ENCODE measurements at places on chromosomes 6 and 20. TPM values are rescaled to one million over a fixed set of nuclear protein-coding genes. Genes with fewer than 3 reads are reported as not detected.

Gene TUBB2B
- total RNA-seq = 67.2 TPM

Gene BNIP5
- not detected for total RNA-seq

Gene RAET1L
- total RNA-seq = not detected

Gene HCRTR2
- not detected for total RNA-seq

Gene BPIFB3
- total RNA-seq = not detected

Gene MANEA
- 16.4 TPM for total RNA-seq

Gene ZSCAN26
- 19.8 TPM for total RNA-seq

Gene SH3BGRL2
- total RNA-seq = 1.9 TPM

Gene ULBP2
- 2.1 TPM for total RNA-seq

DNA sequence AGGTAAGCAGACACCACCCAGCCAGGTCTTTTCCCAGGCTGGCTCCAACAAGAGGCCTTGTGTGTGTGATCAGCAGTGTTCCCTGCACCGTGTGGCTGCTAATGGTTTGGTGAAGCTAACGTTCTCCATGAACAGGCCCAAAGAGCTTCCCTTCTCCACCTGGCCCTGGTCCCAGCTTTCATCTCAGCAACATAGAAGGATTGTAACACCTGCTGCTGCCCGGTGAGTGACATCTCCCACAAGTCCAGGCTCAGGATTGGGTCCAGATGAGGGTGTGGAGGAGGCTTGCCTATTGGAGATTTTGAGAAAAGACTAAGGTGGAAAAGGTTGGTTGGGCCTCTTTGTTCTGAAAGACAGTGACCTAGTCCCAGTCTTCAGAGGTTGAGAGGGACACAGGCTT, 89.6 kb downstream of the TMEM242 start:
- no peak overlapping the region for H3K4me3 ChIP-seq
- no peak for DNase-seq
- no peak overlapping the region for H3K27ac ChIP-seq

- no peak for DNase-seq
- no peaks in the 10 kb centered on the region for H3K4me1 ChIP-seq
- no peak overlapping the region for H3K4me3 ChIP-seq
Measured at GRCh38 chr6:154440022-154440421, 70.5 kb downstream of the CNKSR3 start.

- peaks cover 4% of the 10 kb centered on the region for H3K36me3 ChIP-seq
- peaks cover 19% of the 10 kb centered on the region for H3K4me1 ChIP-seq
- H3K27me3 ChIP-seq = no peaks in the 10 kb centered on the region
- no peak overlapping the region for H3K4me3 ChIP-seq
- no peak for DNase-seq
Measured at GRCh38 chr6:143195349-143195845, 134.7 kb downstream of the AIG1 start.

GRCh38 chr20:45611054-45611453, 18.5 kb upstream of the WFDC10A start:
- H3K4me1 ChIP-seq = no peaks in the 10 kb centered on the region
- no peak for DNase-seq
- H3K4me3 ChIP-seq = no peak overlapping the region
- no peaks in the 10 kb centered on the region for H3K36me3 ChIP-seq
- peaks cover 6% of the 10 kb centered on the region for H3K27me3 ChIP-seq

DNA sequence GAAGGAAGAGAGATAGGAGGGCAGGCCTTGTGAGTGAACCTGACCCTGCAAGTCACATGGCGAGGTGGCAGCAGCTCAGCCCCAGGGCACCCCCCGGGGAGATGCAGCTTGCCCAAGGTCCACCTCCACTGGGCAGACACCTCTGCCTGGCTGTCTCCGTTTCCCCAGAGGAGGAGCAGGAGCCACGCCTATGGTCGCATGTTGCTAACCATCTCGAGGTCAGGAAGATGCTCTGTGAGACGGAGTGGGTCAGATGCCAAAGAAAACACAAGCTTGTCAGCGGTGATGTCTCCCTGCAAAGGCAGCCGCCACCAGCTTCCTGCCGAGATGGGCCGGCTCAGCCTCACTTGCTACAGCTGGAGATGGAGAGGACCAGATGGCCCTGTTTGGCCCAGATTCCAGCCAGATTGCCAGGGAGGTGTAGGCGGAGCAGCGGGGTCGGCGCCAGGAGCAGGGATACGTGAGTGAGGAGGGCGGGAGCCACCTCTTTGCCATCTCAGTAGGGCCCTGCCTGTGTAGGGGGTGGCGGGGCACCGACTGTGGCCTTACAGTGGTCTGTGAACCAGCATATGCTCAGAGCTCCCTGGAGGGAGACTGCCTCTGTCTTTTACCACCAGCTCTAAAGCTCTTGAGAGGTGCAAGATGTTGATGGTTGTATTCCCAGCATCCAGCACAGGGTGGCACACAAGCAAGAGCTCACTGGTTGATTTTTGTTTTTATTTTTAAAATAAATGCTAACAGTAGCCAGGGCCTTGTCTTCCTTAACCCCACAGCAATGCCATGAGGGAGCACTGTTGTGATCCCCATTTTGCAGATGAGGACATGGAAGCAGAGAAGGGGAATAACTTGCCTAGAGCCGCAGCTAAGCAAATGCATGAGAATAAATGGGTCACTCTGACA, 42.9 kb upstream of the FAM83D start:
- H3K4me3 ChIP-seq = no peak overlapping the region
- H3K27me3 ChIP-seq = peaks cover 19% of the 10 kb centered on the region
- no peak for DNase-seq
- no peaks in the 10 kb centered on the region for H3K4me1 ChIP-seq

- no peak overlapping the region for H3K27ac ChIP-seq
- no peaks in the 10 kb centered on the region for H3K4me1 ChIP-seq
- H3K4me3 ChIP-seq = no peak overlapping the region
- H3K36me3 ChIP-seq = no peaks in the 10 kb centered on the region
Measured at GRCh38 chr20:1085492-1086276, 32.7 kb upstream of the PSMF1 start.

GRCh38 chr6:71533939-71534379, 245.3 kb downstream of the OGFRL1 start:
- no peaks in the 10 kb centered on the region for H3K27me3 ChIP-seq
- no peaks in the 10 kb centered on the region for H3K36me3 ChIP-seq
- H3K27ac ChIP-seq = no peak overlapping the region
- H3K4me1 ChIP-seq = peaks cover 6% of the 10 kb centered on the region
- no peak overlapping the region for H3K4me3 ChIP-seq
- no peak for DNase-seq

DNA sequence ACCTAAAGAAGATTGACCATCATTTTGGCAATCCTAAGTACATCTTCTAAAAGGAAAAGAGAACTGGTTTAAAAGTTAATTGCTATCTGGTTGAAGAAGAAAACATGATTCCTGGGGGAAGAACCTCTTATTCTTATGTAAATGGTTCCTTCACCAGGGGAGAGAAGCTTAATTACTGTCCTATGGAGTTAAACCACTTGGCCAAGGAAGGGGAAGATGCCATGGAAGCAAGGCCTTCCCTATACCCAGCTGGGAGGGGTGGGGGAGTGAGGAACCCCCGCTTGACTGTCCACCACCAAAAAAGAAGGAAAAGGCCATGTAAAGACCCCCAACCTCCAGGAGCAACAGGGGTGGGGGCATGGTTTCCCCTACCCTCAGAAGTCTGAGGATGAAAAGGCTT, 962.1 kb downstream of the GRIK2 start:
- no peaks in the 10 kb centered on the region for H3K27me3 ChIP-seq
- no peaks in the 10 kb centered on the region for H3K36me3 ChIP-seq
- DNase-seq = no peak
- no peak overlapping the region for H3K27ac ChIP-seq

DNA sequence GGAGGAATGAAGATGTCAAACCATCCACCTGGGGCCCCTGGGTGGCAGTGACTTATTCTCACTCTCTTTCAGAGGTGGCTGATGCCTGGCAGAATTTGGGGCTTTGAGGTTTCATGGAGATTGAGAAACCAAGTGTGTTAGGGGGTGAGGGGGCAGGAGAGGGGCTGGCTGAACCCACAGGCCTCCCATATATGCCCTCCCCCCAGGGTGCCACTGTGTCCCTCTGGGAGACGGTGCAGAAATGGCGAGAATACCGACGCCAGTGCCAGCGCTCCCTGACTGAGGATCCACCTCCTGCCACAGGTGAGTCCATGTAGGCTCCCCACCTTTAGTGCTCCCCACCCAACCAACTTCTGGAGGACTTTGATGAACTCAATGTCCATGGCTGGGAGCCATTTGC, 7.6 kb downstream of the GLP1R start:
- no peak for DNase-seq
- H3K27me3 ChIP-seq = peaks cover 8% of the 10 kb centered on the region
- H3K36me3 ChIP-seq = no peaks in the 10 kb centered on the region
- H3K4me1 ChIP-seq = no peaks in the 10 kb centered on the region
- no peak overlapping the region for H3K27ac ChIP-seq

DNA sequence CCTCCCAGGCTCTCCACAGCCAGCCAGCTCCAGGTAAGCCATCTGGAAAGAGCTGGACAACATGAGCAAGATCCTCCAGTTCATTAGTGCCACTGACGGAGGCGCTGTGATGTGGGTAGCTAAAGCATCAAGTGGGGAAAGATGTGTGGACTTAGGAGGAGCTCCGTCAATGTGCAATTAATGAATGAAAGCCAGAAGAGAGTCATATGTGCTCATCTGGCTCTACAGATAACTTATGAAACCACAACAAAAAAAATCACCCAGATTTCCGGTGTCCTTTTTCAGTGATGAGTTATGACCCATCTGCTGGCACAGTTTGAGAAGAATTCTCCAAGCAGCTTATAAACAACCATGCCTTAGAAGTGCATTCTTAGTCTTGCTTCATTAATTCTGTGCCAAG, 311.7 kb upstream of the PLCB4 start:
- peaks cover 12% of the 10 kb centered on the region for H3K36me3 ChIP-seq
- peaks cover 6% of the 10 kb centered on the region for H3K4me1 ChIP-seq
- DNase-seq = no peak
- H3K27me3 ChIP-seq = no peaks in the 10 kb centered on the region
- no peak overlapping the region for H3K4me3 ChIP-seq

GRCh38 chr6:11374036-11375010, 141.9 kb upstream of the NEDD9 start:
- no peaks in the 10 kb centered on the region for H3K4me1 ChIP-seq
- H3K27me3 ChIP-seq = no peaks in the 10 kb centered on the region
- H3K27ac ChIP-seq = no peak overlapping the region
- DNase-seq = no peak
- no peak overlapping the region for H3K4me3 ChIP-seq

DNA sequence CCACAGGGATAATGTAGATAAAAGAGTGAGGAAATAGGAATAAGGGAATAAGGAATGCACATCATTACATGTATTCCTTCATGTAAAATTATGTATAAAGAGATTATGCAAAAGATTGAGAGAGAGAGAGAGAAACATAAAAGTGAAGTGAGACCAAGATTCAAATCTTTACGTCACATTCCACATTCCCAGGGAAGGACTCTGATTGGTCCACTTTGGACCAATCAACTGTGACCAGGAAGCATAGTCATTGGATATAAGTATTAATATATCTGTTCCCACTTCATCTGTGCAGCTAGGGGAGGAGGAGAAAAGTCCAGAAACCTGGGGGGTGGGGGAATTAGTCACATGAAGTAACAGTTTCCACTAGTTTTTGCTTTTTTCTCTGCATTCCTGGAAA, 66.4 kb downstream of the SLC2A10 start:
- peaks cover 55% of the 10 kb centered on the region for H3K27me3 ChIP-seq
- no peaks in the 10 kb centered on the region for H3K4me1 ChIP-seq
- no peaks in the 10 kb centered on the region for H3K36me3 ChIP-seq
- H3K4me3 ChIP-seq = no peak overlapping the region
- no peak for DNase-seq
- no peak overlapping the region for H3K27ac ChIP-seq

GRCh38 chr6:164098857-164099267, 684.3 kb downstream of the QKI start:
- DNase-seq = no peak
- no peak overlapping the region for H3K27ac ChIP-seq
- no peaks in the 10 kb centered on the region for H3K36me3 ChIP-seq
- H3K27me3 ChIP-seq = no peaks in the 10 kb centered on the region

GRCh38 chr6:157853018-157853805, 30.2 kb downstream of the SNX9 start:
- H3K4me1 ChIP-seq = peaks cover 58% of the 10 kb centered on the region
- H3K4me3 ChIP-seq = no peak overlapping the region
- H3K27me3 ChIP-seq = no peaks in the 10 kb centered on the region
- peaks cover 11% of the 10 kb centered on the region for H3K36me3 ChIP-seq
- no peak for DNase-seq

DNA sequence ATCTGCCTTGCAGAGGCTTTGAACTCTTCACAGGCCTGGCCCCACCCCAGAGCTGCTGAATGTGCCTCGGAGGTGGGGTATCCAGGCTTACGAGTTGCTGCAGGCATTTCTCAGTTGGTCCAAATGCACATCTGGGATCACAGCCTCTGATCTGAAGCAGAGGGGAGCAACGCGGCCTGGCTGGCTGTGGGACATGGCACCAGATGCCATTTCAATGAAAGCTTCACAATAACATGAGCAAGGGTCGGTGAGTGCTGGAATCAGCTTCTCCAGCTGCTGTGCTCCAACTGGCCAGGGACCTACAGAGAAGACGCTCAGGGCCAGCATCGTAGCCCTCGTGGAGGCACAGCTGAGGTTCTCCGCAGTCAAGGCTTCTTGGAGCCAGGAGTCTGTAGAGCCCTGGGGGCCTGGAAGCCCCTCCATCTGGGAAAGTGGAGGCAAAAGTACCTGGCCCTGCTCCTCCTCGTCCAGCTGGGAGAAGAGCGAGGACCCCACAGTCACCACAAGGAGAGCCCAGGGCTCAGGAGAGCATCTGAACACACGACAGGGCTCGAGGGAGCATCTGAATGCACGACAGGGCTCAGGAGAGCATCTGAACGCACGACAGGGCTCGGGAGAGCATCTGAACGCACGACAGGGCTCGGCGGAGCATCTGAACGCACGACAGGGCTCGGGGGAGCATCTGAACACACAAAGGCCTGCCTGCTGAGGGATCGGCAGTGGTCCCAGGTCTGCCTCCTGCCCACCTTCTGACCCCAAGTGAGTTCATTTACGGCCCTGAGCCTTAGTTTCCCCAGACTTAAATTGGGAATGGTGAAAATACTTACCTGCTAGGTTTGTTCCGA, 165.2 kb downstream of the DLL1 start:
- no peaks in the 10 kb centered on the region for H3K27me3 ChIP-seq
- no peak overlapping the region for H3K4me3 ChIP-seq
- H3K36me3 ChIP-seq = no peaks in the 10 kb centered on the region
- DNase-seq = peak; percentile 67
- H3K27ac ChIP-seq = no peak overlapping the region
- H3K4me1 ChIP-seq = no peaks in the 10 kb centered on the region

GRCh38 chr6:158369241-158369640, 57.0 kb downstream of the TULP4 start:
- no peak overlapping the region for H3K4me3 ChIP-seq
- no peak overlapping the region for H3K27ac ChIP-seq
- DNase-seq = no peak
- H3K27me3 ChIP-seq = no peaks in the 10 kb centered on the region

- H3K27me3 ChIP-seq = peaks cover 84% of the 10 kb centered on the region
- no peak for DNase-seq
- no peak overlapping the region for H3K4me3 ChIP-seq
- no peaks in the 10 kb centered on the region for H3K36me3 ChIP-seq
- H3K27ac ChIP-seq = no peak overlapping the region
Measured at GRCh38 chr20:46899621-46900020, 5.0 kb downstream of the EYA2 start.

Measured in osteocyte (in vitro differentiated cells).